ENCODE measurements at places on chromosomes 2 and 18.

- no peak for DNase-seq
These were observed 50.0 kb downstream of the TWIST2 start for GRCh38 chr2:238897911-238898311.

DNA sequence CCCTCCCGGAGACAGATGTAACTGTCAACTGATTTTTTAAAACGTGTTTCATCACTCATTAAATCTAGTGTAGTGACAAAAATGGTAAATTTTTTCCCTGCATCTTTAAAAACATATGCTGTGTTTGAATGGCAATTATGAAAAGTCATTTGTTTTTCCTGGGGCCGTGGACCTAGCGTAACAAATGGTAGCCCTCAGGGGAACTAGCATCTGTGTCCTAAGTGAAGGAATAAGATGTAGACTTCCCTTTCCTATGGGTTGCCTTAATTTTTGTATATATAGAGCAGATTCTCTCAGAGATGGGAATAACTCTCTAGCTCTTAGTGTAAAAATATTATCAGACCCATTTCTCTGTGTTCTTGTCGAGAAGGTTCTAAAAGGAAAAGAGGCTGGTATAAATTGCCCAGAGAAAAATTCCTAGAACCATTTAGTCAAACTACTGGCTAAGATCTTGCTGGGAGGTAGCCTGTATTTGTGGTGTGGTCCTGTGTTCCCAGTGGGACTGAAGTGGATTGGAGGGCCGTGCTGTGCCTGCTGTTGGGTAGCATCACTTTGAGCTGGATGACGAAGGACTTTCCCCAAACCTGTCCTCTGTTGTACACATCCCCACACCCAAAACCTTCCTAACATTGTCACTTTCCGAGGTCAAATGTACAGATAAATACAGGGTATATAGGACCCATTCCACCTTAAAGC lies 85.8 kb downstream of the LIMS1 start:
- no peak for DNase-seq

GRCh38 chr2:142734231-142734630 lies 143.2 kb upstream of the KYNU start:
- DNase-seq, result no peak

- no peak for DNase-seq
These were observed 57.0 kb upstream of the HNRNPA3 start for GRCh38 chr2:177155631-177156030.

- DNase-seq, result no peak
These were observed 844.9 kb upstream of the CRIM1 start for GRCh38 chr2:35510636-35511035.

- peak; percentile 20 for DNase-seq
These were observed 292.3 kb downstream of the ALPK2 start for GRCh38 chr18:58336605-58337004.

GRCh38 chr2:120238728-120239487 lies 13.7 kb upstream of the RALB start:
- DNase-seq, result no peak

Data from foreskin keratinocyte (primary cell).